B cell (primary cell): ENCODE measurements at places on chromosomes 5 and 9.

DNA sequence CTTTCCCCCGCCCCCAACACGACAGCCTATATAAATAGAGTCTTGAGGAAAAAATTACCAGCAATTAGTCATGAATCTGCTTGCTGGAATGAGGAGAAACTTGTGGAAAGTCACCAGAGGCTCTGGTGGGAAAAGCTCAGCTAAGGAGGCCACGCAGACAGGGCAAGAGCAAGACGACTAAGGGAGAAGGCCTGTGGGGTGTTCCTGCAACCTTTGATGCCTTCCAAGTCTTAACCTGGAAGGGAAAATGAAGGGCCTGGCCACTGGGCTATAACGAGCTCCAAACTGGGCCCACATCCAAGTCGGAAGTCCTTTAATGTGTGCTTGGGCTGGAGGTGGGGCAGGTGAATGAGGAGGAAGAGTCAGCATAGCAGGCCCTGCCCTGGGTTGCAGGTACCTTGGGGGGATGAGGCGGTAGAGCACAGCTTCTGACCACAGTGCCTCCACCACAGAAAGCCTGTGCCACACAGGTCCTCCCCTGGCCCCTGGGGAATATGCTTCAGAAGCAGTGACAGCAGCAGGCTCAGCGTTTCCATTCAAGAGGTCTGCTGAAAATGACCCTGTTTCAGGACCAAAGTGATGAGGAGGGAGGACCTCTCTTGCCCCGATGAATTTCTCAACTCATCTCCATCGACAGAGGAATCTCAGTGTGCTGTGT, 92.8 kb upstream of the LRRTM2 start:
- H3K4me1 ChIP-seq = no peaks in the 10 kb centered on the region
- no peaks in the 10 kb centered on the region for H3K36me3 ChIP-seq
- no peaks in the 10 kb centered on the region for H3K27me3 ChIP-seq
- no peak overlapping the region for H3K27ac ChIP-seq
- H3K4me3 ChIP-seq = no peak overlapping the region

DNA sequence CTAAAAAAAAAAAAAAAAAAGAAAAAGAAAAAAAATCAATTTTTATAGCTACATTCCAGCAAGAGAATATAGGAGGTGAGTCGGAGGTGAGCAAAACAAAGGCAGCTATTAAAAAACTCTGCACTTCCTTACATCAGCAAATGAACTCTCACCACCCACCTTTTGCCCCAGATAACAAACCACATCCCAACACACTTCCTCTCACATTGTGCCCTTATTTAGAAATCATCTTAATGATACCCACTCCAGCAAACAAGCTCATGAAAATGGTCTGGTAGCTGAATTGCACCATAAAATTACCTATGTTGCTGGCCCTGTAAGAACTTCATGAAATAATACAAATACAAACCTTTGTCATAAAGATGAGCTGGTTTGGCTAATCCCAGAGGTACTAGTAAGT, 82.9 kb downstream of the CEMIP2 start:
- H3K4me3 ChIP-seq = no peak overlapping the region
- H3K27me3 ChIP-seq = no peaks in the 10 kb centered on the region

DNA sequence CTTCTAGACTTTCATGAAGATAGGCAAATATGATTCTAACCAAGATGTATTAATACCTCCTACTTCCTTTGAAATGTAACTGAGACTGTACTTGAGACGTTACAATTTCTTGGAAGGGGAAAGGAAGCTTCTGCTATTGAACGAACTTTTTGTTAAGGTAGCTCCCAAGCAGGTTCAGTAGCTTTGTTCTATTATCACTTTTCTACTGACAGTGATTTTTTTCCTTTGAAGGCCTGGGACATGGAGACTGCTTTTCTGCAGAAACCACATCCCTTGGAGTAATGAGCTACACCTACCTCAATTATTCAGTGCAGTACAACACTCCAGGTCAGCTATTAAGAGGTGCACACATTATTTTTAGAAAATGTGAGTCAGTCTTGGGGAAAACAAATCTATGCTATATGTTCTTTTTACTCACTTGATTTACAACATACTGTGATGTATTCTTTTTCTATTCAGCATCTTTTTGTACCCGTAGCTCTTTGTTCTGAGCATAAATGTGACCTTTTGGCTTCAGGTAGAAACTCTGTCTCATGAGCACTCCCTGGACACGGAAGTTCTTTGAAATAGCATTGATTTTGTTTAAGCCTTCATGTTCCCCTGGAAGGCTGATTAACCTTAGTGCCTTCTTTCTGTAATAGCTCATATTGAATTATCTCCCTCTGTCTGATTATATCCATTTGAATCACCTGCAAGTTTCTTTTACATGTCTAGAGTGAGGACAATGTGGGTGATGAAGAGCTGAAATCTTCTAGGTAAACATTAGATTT, 56.5 kb upstream of the CDKN2B start:
- H3K27ac ChIP-seq = no peak overlapping the region
- no peaks in the 10 kb centered on the region for H3K27me3 ChIP-seq
- no peaks in the 10 kb centered on the region for H3K4me1 ChIP-seq
- no peaks in the 10 kb centered on the region for H3K36me3 ChIP-seq

GRCh38 chr9:14906644-14907359, 3.4 kb downstream of the FREM1 start:
- DNase-seq = no peak
- H3K27ac ChIP-seq = no peak overlapping the region
- no peaks in the 10 kb centered on the region for H3K36me3 ChIP-seq
- H3K4me3 ChIP-seq = no peak overlapping the region
- no peaks in the 10 kb centered on the region for H3K27me3 ChIP-seq

DNA sequence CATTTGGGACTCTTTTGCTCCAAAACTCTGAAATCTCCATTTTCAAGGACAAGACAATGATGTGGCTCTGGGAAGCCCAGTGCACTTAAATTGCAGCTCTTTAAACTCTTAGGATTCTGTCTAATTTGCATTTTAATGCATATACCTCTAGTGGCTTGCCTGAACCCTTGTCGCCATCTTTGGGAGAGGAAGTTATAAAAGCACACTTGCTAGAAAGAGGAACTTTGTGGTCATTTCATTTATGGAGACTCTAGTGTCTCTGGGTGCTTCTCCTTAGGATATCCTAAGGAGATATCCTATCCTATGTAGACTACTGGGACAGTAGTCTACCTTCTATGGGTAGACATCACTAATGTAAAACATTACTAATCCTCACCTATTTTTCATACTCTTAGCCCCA, 77.3 kb upstream of the SLC1A3 start:
- no peaks in the 10 kb centered on the region for H3K4me1 ChIP-seq
- no peak overlapping the region for H3K4me3 ChIP-seq
- no peaks in the 10 kb centered on the region for H3K27me3 ChIP-seq
- no peak overlapping the region for H3K27ac ChIP-seq

DNA sequence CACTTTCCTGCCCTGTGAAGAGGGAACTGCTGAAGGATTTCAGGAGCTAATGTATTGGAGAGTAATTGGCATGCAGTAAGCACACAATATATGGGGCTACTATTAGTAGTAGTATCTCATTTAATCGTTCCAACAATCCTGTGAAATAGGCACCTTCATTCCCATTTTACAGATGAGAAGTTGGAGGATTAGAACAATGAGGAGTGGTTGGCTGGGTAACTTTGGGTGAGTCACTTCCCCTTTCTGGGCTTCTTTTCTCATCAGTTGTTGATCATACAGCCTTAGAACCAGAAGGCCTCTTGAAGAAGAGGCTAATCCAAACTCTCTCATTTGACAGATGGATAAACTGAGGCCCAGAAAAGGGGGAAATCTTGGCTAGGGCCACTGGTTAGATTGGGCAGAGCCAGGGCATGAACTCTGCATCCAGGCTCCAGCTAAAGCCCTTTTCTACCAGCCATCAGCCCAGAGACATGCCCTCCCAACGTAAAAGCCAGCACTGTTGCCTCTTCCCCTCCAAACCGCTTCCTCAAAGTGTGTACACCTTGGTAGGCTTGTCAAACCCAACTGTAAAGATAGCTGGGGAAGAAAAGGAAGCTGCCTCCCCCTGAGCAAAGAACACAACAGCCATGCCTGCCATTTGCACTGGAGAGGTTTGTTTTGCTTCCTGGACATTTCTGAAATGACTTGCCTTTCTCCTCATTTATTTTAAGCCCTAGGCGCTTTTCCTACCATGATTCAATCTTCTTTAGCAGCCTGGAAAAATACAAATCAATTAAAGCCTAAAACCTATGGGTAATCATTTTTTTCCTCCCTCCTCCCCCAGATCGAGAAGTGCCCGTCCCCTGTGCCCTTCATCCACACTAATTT, 992 bp downstream of the SPACA9 start:
- H3K4me1 ChIP-seq = peaks cover 29% of the 10 kb centered on the region
- H3K27ac ChIP-seq = peak overlapping the region; percentile 24
- H3K27me3 ChIP-seq = no peaks in the 10 kb centered on the region
- peak; percentile 41 for DNase-seq

- H3K4me1 ChIP-seq = peaks cover 58% of the 10 kb centered on the region
- DNase-seq = peak; percentile 74
- H3K27ac ChIP-seq = peak overlapping the region; percentile 73
- no peaks in the 10 kb centered on the region for H3K27me3 ChIP-seq
- H3K36me3 ChIP-seq = no peaks in the 10 kb centered on the region
Measured at GRCh38 chr5:150487199-150488061, 20.5 kb upstream of the NDST1 start.

DNA sequence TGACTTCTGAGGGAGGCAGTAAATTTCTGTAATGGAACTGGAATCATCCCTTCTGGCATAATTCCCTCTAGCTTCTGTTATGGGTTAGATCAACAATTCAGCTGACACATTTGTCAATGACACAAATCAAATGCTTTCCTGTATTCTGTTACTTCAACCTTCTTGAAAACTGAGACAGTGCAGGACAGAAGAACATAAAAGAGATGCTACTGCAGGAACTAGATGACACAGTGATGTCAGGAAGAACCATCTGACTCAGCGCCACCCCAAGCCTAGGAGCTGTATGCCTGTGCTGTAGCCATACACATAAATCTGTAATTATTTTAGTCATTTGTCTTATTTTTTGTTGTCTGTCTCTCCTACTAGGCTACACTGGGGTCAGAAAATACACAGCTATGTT, 18.2 kb upstream of the CEP120 start:
- no peak for DNase-seq
- no peaks in the 10 kb centered on the region for H3K4me1 ChIP-seq
- H3K4me3 ChIP-seq = no peak overlapping the region
- H3K27me3 ChIP-seq = no peaks in the 10 kb centered on the region
- no peaks in the 10 kb centered on the region for H3K36me3 ChIP-seq

- peak overlapping the region; percentile 17 for H3K4me3 ChIP-seq
- peaks cover 16% of the 10 kb centered on the region for H3K4me1 ChIP-seq
- peak; percentile 38 for DNase-seq
- peaks cover 4% of the 10 kb centered on the region for H3K27me3 ChIP-seq
Measured at GRCh38 chr9:131546336-131547084, 1.2 kb downstream of the PRRT1B start.

GRCh38 chr5:139966856-139967255, 76.2 kb downstream of the NRG2 start:
- H3K4me1 ChIP-seq = no peaks in the 10 kb centered on the region
- no peak for DNase-seq
- no peak overlapping the region for H3K4me3 ChIP-seq
- peaks cover 15% of the 10 kb centered on the region for H3K27me3 ChIP-seq

GRCh38 chr9:33687779-33688178, 107.6 kb upstream of the PRSS3 start:
- H3K4me1 ChIP-seq = no peaks in the 10 kb centered on the region
- H3K27me3 ChIP-seq = no peaks in the 10 kb centered on the region
- no peak overlapping the region for H3K27ac ChIP-seq

DNA sequence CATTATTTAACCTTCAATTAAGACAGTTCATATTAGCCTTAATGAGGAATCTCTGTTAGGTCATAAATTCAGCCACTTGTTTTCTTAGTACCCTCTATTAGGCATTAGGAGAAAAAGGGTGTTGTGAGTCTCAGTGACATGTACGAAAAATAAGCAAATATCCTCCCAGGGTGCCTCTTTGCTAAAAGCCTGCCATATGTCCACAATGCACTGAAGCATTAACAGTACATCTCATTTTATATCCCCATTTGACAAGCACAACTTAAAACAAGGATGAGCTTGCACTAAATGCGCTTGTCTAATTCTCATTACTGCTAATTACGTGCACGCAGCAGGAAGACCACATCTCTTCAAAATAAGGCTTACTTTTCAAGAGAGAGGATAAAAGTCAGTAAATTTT, 48.4 kb upstream of the SRFBP1 start:
- no peak overlapping the region for H3K4me3 ChIP-seq
- H3K27me3 ChIP-seq = no peaks in the 10 kb centered on the region
- DNase-seq = no peak
- no peak overlapping the region for H3K27ac ChIP-seq
- no peaks in the 10 kb centered on the region for H3K4me1 ChIP-seq

- DNase-seq = peak; percentile 49
- peaks cover 38% of the 10 kb centered on the region for H3K27me3 ChIP-seq
- peaks cover 17% of the 10 kb centered on the region for H3K4me1 ChIP-seq
- H3K36me3 ChIP-seq = no peaks in the 10 kb centered on the region
- no peak overlapping the region for H3K27ac ChIP-seq
- H3K4me3 ChIP-seq = peak overlapping the region; percentile 18
Measured at GRCh38 chr9:14313378-14313940, 482 bp downstream of the NFIB start.
